ENCODE measurements at places on chromosomes 2 and 18.

DNA sequence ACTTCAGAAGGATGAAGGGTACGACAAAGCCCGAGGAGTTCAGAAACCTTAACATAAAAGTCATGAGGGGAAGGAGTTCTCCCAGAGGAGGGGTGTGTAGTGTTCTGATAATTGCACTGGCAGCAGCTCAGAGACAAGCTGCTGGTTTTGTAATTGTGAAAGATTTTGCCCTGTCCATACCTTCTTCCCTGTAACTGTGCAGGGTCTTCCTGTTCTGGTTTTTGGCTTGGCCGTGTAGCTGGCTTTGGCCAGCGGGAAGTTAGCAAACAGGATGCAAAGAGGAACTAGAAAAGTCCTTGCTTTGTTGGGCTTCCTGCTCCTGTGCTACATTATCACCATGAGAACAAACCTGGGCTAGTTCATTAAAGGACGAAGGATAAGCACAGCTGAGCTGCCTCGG is 160.8 kb downstream of the LPIN1 start:
- DNase-seq, result no peak

GRCh38 chr2:178365116-178365515 is 85.9 kb downstream of the PRKRA start:
- DNase-seq, result no peak

DNA sequence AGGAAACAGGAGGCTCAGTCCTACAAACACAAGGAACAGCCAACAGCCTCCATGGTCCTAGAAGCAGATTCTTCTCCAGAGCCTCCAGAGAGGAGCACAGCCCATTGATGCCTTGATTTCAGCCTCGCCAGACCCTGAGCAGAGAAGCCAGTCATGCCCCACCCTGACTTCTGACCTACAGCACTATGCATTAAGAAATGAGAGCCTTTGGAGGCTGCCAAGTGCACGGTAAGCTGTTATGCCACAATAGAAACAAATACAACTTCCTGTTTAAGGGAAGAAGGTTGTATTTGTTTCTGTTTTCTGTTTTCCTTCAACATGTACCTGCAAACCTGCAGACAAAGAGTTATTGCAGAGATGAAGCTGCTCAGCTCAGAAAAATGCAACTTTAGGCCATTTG is 181.3 kb upstream of the AGAP1 start:
- DNase-seq, result no peak

GRCh38 chr2:27085062-27085672 is 1.4 kb upstream of the KHK start:
- DNase-seq, result no peak

DNA sequence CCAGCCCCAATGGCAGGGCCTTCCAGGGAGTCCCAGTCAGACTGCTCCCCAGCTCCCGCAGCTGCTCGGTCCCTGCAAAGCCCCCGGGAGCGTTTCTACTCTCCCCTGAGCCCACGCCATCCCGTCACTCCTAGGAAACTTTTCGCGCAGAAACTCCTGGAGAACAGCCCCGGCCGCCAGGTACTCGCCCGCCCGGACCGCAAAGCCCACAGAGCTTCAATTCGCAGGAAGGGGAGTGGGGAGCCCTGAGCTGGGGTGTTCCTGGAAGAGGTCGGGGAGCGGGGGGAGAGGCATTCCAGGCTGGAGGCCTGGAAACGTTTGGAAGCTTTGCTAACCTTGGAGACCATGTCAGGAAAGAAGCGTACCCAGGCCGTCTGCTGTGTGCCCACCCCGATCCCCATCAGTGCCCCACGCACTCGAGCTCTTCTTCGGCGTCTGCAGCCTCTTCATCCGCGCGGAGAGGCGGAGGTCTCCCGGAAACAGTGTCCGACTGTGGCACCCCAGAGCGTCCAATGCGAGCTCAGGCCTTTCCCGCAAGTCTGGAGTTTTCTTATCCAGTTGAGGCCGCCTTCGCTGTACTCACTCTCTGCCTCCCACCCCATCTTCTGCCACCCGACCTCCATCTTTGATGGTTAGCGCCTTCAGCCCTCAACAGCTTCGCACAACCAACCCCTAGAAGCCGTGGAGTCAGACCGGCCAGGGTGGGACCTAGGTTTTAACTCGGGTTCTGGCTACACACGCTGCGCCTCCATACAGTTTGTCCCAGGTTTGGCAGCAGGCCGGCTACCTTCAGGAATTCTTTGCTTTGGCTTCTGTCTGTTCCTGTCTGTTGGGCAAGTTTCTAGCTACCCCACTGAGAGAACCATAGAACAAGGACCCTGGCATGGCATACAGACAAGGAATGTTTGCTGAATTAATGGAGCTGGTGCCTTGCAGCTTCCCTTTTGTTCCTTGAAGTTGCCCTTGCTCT is 3.7 kb downstream of the PCGF1 start:
- no peak for DNase-seq

DNA sequence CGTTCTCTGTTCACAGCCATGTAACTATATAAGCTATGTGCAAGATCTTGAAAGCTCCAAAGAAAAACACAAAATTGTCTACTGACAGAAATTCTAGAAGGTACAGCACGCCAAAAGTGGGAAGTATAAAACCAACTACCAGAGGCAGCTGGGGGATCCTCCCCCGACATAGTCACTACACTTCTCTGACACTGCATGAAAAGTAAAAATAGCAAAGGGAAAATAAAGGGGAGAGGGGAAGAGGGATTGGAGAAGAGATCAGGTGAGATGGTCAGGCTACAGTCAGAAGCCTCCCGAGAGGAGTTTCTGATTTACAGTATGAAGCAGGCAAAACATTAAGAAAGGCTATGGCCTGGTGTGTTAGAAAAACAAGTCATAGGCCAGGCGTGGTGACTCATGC is 39.8 kb upstream of the PCBP1 start:
- DNase-seq, result no peak

Data from NCI-H774 (cell line).